ENCODE measurements at places on chromosomes 2 and 18.

- no peak for DNase-seq
Measured at GRCh38 chr2:52335727-52336126, 1303.8 kb upstream of the NRXN1 start.

GRCh38 chr2:215637651-215638050, 201.8 kb upstream of the FN1 start:
- DNase-seq: no peak

- no peak for DNase-seq
Measured at GRCh38 chr2:217551252-217551899, 451.4 kb downstream of the TNS1 start.

- no peak for DNase-seq
Measured at GRCh38 chr2:128347171-128347558, 28.5 kb upstream of the HS6ST1 start.

DNA sequence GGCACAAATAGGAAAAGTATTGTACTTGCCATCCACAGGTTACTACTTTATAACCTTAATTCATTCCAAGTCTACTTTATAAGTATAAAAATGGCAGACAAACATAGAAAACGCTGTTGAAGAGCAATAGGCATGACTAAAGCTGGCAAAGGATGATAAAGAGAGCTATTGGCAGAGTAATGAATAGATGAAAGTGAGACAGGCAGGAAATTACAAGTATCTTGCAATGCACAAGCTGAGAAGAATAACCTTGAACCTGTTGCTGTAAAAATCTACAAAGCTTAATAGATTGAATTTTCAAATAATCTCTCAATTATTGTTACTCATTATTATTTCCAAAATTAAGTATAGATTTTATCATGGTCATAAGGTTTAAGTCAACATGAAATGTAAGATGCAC, 8.8 kb downstream of the PELI1 start:
- no peak for DNase-seq

GRCh38 chr2:126495189-126495588, 160.8 kb upstream of the GYPC start:
- DNase-seq: no peak

GRCh38 chr18:24734058-24734457, 273.6 kb downstream of the HRH4 start:
- DNase-seq: no peak

GRCh38 chr2:220682616-220683015, 889.5 kb downstream of the EPHA4 start:
- no peak for DNase-seq

DNA sequence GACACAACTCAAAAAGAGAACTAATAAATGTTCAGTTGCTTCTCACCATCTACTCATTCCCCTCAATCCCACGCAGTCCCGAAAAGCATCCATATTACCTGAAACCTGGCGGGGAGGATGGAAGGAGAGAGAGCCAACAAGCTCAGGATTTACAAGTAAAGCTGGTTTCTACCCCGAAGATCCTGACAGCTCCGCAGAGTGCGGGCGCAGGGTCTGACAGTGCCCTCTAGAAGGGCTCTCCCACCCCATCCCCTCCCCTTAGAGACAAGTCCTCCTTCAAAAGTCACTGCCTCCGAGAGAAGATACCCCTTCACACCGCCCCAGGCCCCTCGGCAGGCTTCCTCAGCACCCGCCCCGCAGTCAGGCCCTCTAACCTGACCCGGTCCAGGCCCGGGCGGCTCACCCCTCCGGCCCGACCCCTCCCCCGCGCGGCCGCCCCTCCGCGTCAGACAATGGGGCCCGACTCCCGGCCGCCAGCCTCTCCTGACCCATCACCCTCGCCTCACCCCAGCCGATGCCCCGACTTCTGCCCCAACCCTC, 550 bp downstream of the RAB1A start:
- DNase-seq: no peak

GRCh38 chr2:101720732-101721131, 23.2 kb downstream of the MAP4K4 start:
- no peak for DNase-seq

DNA sequence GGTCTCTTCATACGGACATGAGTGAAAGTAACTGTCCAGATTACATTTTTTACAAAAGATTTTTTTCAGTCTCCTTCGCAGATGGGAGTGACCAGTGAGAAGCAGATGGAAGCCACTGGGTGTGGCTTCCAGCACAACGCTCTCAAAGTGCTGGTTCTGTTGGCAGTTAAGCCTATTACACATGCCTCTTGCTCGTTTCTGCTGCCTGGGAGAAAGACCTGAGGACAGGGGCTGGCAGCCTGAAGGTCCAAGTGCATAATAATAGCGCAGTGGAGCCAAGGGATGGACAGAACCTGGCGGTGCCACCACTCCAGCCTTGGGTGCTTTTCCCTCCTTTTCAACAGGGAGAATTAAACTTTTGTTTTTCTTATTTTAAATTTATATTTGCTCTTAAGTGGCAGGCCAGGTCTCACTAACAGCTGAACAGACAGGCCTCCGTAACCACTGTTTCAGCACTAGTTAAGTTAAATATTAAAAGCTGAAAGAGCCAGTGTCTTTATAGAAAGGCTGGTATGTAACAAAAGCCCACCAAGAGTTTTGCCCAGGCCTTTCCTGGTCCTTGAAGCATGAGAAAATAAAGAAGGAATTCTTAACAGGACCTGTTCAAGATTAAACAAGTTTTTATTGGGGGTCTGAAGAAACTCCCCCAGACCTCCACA, 1.2 kb upstream of the SKA1 start:
- DNase-seq: no peak

GRCh38 chr18:55455938-55456337, 132.1 kb downstream of the TCF4 start:
- no peak for DNase-seq

- no peak for DNase-seq
Measured at GRCh38 chr2:3606370-3607201, 11.7 kb downstream of the COLEC11 start.

DNA sequence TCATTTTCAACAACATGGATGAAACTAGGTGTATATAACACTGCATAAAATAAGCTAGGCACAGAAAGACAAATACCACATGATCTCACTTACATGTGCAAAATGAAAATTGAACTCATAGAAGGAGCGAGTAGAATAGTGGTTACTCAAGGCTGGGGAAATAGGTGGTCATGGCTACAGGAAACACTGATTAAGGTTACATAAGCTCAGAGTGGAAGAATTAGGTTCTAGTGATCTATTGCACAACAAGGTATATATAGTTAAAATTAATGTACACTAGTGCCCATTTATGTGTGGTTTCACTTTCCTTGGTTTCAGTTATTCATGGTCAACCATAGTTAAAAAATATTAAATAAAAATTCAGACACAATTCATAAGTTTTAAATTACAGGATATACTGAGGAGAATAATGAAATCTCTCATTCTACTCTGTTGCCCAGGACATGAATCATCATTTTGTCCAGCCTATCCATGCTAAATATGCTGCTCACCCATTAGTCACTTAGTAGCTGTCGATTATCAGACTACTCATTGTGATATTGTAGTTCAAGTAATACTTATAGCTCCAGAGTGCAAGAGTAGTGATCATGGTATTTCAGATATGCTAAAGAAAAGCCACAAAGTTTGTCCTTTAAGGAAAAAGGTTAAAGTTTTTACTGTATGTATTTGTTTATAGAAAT, 1530.9 kb upstream of the LRRTM1 start:
- no peak for DNase-seq
